Caki2 (cell line): ENCODE measurements at places on chromosomes 16 and 17.

DNA sequence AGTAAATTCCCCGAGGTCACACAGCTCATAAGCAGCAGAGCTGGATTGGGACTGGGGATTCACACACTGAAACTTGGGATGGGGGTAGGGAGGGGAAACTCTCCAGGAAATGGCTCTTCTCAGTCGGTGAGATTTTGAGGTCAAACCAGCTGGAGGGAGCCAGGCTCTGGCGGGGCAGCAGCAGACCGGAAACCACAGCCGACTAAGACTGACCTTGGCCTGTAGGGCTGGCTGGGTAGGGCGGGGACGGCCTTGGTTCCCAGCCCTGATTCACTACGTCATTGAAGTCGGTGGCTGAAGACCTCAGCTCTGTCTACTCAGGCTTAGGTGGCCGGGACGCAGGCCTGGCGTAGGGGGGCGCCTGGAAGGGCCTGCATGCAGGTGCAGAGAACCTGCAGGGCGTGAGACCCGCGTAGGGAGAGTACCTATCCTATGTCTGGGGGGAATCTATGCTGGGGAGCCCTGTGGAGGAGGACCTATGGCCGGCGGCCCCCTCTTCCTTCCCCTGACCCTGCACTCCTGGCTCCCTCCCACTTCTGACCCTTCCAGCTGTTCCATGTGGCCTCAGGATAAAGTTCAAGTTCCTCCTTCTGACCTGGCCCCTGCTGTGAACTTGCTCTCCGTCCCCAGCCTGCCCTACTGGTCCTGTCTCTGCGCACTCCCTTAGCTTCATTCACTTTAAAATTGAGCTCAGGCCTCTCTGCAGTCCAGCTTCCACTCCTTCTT lies 11.9 kb upstream of the SLC4A1 start:
- peak; percentile 56 for DNase-seq

- no peak for DNase-seq
Measured at GRCh38 chr17:80124351-80124981, 22.5 kb downstream of the EIF4A3 start.

DNA sequence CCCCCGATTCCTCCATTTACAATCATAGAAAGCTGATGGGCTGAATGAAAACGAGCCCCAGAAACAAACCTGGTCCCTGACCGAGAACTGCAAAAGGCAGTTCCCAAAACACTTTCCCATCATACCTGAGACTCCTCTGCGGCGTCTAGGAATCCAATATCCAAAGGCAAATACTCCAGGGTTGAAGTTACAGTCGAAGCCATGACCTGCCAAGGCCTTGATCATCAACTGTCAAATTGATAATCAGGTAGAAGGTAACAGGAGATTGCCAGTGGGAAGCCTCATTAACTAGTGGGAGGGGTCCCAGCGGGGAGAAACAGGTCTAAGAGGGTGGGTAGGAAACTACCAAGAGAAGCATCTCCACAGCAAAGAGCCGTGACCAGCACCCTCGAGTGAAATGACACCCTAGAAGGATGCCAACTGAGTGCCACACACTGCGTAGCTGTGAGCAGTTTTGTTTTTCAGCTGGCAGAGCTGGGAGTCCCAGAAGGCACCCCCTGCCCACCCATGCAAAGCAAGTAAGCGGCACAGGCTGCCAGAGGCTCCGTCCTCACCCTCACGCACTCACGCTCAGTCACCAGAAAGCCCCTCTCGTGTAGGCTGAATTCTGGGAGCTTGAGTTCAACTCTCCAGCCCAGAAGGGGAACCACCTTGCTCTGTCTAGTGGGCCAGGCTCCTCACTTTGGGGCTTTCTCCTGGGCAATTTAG lies 146.1 kb downstream of the GAS7 start:
- DNase-seq: no peak

DNA sequence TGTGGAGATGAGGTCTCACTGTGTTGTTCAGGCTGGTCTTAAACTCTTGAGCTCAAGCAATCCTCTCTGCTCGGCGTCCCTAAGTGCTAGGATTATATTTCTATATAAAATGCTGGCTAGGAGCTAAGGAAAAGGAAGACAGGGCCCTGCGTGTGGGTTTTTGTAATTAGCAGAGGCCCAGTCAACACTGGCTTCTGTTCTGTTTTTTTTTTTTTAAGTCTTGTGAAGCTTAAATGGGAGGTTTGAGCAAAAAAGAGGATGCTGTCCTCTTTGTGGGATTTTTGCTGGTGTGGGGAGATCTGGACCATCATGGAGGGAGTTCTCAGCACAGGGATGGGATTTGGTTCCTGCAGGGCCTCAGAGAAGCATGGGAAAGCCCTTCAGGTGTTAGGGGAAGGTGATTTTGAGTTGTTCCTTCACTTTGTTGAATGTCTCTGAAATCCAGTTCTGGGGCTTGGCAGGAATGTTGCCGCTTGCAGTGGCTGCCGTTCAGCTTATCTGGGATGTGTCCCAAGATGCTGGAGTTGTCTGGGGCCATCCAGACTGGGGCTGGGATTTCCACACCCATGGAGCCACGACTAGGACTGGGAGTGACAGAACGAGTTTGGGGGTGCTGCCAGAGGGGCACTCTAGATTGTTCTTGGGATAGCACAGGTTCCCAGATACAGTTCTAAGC lies 4.2 kb downstream of the PYCARD start:
- no peak for DNase-seq

GRCh38 chr17:55285340-55286301 lies 20.9 kb downstream of the HLF start:
- no peak for DNase-seq

- no peak for DNase-seq
Measured at GRCh38 chr17:8489841-8490240, 54.2 kb downstream of the NDEL1 start.

DNA sequence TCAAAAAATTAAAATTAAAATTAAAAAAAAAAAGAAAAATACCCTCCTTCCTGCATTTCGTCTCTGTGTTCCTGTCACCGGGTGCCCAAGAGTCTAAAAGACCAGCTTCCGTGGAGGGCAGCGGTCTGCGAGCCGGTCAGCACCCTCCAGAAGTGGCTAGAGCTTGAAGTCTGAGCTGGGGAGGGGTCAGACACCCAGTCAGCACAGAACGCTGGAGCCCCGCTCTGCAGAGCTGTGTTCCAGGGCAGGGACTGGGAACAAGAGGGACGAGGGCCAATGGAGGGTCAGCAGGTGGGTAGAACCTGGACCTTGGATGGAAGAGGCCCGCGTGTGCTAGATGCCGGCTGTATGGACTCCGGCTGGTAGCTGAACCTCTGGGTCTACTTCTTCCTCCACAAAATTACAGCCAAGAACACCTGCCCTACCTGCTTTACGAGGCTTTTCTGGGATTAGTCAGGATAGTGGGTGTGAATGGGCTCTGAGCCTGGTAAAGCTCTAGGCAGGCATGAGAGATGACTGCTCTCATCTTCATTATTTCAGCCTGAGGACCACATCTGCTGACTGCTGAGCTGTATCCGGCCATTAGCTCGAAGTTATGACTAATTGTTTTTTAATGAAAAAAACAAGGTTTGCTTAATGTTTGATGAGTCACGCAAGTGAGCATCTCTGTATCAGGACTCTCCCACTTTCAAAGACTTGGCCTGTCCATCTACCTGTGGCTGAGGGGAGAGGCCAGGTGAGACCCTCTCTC lies 5.9 kb downstream of the TRPV1 start:
- DNase-seq: peak; percentile 18

DNA sequence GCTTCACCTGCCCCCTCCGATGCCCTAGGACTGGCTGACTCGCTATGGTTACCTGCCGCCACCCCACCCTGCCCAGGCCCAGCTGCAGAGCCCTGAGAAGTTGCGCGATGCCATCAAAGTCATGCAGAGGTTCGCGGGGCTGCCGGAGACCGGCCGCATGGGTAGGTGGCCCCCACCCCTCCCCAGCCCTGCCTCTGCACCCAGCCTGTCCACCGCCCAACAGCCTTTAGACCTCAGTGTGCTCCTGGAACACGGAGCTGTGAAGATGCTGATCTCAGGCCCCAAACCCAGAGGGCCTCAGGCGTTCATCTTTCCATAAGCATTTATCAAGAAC lies 993 bp downstream of the MMP25 start:
- no peak for DNase-seq

- no peak for DNase-seq
Measured at GRCh38 chr17:30334421-30334820, 564 bp upstream of the TMIGD1 start.

DNA sequence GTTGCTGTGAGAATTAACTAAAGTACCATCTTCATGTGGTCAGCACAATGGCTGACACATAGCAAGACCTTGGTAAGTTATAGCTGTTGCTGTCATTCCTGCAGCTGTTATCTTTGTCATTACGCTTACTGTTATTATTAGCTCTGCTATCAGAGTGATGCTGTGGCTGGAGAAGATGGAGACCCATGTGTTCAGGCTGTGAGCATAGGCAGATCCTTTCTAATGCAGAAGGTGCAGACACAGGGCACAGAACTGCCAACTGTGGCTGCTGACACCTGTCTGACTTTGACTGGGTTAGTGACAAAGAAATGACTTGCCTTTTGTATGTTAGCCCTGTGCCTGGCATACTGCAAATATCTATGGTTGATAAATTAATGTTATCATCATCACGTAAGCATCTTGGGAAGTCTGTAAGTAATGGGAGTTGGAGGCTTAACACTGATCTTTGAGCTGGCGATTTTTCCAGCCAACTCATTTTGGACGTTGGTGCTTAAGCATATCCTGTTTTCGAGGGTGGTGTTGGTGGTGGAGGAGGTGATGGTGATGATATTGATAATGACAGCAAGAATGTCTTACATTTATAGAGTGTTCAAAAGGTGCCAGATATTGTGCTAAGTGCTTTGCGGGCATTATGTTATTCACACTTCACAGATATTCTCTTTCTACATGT lies 695.3 kb downstream of the WWOX start:
- DNase-seq: no peak

- DNase-seq: no peak
Measured at GRCh38 chr16:80323187-80323807, 217.5 kb upstream of the DYNLRB2 start.

DNA sequence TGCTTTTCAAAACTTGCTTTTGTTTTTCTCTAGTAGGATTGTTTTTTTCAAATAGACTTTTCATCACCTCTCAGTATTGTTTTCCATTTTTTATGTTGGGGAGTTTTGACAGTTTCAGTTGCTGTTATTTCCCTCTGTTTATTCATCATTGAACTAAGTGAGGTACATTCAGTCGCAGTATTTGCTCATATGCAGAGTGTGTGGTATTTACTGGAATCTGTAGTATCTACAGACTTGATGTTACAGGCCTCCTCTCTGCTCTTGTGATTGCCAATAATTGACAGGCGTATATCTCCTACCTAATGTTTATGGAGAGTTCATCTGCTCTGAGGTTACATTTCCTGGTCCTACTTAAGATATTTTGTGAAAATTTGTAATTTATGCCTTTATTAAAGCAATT lies 49.6 kb downstream of the COX10 start:
- DNase-seq: no peak

DNA sequence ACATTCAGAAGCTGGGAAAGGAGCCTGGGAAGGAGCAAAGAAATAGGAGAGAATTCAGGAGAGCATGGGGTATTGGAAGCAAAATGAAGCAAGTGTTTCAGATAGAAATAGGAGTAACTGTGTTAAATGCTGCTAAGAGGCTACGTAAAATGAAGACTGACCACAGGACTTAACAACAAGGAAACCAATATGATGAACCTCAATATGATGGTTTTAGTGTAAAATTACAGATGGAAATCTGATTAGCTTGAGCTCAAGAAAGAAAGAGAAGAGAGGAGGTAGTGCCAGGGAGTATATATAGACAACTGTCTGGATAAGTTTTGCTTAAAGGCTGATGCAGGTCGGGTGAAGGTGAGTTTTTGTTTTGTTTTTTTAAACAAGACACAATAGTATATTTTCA lies 92.2 kb downstream of the HELZ start:
- no peak for DNase-seq

GRCh38 chr17:57823469-57824401 lies 26.1 kb downstream of the MRPS23 start:
- no peak for DNase-seq

GRCh38 chr17:6386041-6386630 lies 48.8 kb downstream of the AIPL1 start:
- no peak for DNase-seq

DNA sequence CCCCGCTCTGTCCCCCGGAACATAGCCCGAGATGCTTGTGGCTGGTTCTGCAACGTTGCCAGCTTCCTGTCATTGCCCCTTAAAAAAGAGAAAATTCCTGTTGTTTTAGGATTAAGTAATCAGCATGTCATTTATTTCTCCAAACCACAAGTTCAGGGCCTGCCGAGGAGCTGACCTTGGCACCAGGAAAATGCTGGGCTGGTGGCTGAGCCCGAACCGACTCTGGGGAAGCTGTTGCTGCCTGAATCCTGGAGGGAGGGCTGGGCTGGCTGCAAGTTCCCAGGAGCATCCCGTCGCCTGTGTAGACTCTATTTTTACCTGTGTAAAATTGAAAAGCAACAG lies 130.9 kb upstream of the FOXF1 start:
- DNase-seq: no peak

- DNase-seq: no peak
Measured at GRCh38 chr17:48738803-48739526, 10.4 kb upstream of the HOXB13 start.

DNA sequence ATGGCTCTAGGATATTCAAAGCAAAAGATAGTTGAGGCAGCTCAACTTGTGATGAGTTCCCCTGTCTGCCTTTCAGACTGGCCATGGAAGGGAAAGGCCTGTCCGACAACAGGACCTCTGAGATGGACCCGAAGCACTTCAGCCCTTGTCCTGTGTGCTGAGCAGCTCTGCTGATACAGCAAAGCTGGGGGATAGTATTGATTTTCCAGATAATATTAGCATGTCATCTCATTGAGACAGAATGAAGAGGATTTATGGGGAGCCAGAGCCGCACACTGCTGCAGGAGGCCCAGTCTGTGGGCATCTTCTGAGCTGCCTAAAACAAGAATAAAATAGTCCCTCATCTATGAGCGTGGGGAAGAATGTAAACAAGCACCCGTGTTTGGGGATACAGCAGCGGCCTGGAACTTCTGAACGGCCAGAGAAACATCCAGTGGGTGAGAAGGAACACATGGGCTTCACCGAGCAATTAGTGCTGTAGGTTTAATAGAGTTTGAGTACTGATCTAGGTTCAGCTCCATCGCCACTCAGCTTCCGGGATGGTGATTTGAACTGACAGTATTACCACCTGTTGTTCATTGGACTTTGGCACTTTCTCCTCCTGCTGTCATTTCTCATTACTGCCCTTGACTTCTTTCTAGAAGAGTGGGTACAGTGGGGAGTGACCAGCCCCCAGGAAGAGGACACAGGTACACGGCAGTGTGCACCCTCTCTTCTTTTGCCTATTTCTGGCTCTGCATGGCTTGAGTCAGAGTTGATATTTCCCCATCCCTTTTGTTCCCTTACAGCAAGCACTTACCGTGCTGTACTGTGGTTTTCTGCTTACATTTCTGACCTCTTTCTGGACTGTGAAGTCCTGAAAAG lies 96.5 kb upstream of the TBX2 start:
- no peak for DNase-seq
